ENCODE measurements at places on chromosomes 4 and X.

- DNase-seq, result no peak
Measured at GRCh38 chrX:154490021-154490413, 412 bp downstream of the SLC10A3 start.

- no peak for DNase-seq
Measured at GRCh38 chr4:53545273-53545672, 46.0 kb downstream of the LNX1 start.

- DNase-seq, result no peak
Measured at GRCh38 chrX:3743801-3744439, 30.5 kb upstream of the PRKX start.

- no peak for DNase-seq
Measured at GRCh38 chr4:151801547-151802516, 41.0 kb upstream of the GATB start.

GRCh38 chrX:56968980-56969379 is 26.4 kb downstream of the SPIN3 start:
- DNase-seq, result no peak

GRCh38 chrX:140292188-140292587 is 212.7 kb downstream of the SOX3 start:
- DNase-seq, result no peak

- DNase-seq, result no peak
Measured at GRCh38 chr4:156623376-156623775, 348.2 kb downstream of the PDGFC start.

DNA sequence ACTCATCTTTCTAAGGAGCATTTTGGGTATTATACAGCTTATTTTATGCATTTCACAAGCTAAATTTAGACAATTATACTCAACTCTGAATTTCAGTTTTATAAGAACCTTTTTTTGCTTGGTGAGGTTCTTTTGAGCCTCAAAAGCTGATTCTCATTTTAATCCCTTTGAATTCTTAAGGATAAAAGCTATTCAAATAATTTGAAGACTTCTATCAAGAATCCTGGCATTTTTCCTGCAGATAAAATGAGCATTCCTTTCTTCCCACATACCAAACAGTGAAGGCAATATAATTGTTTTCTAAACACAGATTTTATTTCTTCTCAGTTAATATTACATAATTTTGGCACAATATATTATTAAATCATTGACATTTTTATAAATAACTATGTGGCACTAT is 118.4 kb upstream of the GPM6A start:
- DNase-seq, result no peak

- DNase-seq, result no peak
Measured at GRCh38 chr4:71411981-71412380, 73.2 kb downstream of the SLC4A4 start.

DNA sequence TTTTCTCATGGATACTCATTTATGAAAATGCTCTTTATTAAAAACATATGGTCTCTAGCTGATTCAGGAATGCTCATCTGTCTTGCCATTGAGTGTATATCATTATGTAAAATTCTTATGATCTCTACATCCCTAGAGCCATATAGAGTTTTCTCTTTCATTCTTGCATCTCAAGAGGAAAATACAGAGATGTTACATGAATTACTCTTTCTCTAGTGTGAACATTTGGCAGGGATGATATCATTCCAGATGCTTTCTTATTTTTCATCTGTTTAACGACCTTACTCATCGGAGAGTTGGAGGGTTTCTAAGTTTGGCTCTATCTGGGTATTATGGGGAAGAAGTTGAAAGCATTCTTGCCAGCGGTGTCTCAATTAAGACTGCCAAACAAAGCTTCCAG is 202.9 kb upstream of the SLC7A11 start:
- DNase-seq, result no peak

GRCh38 chrX:69123481-69123880 is 41.8 kb downstream of the PJA1 start:
- no peak for DNase-seq

GRCh38 chr4:169315530-169316343 is 45.0 kb upstream of the SH3RF1 start:
- no peak for DNase-seq

DNA sequence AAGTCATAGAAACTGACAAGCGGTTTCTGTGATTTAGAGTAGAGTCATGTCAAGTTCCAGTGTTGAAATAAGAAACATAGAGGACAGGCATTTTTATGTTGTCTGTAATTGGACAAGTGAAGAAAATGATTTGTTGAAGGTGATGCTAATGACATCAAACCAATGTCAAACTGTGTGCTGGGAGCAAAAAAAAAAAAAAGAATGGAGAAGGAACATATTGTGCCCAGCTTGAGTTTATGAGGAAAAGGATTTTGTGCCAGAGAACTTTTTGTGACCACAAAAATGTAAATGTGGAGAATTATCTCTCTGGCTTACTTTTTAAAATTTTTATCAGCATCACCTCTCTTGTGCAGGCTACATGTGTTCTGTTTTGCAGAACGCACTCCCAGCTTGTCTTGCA is 495.7 kb downstream of the RAPGEF2 start:
- no peak for DNase-seq

DNA sequence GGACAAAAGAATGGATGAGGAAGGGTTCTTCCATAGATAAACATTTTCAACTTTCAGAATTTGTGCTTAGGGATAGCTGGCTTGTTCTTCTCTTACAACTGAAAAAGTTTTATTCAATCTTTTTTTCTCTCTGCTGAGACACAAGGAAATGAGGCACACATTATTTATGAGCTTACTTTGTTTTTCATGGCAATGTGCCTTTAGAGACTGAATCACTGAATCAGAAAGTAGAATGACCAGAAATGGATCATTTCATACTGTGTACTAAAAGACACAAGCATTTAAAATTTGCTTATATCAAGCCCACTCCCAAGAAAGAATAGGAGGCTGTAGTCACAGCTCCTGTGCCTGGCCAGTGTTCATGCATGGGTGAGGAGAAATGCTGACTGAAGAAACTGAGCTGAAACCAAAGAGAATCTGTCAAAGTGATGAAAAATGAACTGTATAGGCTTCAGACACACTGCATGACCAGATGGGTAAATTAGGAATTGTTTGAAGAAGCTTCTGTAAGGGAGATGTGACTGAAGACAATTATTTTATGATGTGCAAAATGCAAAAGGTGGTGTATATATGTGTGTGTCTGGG is 413.8 kb downstream of the RAPGEF2 start:
- no peak for DNase-seq

DNA sequence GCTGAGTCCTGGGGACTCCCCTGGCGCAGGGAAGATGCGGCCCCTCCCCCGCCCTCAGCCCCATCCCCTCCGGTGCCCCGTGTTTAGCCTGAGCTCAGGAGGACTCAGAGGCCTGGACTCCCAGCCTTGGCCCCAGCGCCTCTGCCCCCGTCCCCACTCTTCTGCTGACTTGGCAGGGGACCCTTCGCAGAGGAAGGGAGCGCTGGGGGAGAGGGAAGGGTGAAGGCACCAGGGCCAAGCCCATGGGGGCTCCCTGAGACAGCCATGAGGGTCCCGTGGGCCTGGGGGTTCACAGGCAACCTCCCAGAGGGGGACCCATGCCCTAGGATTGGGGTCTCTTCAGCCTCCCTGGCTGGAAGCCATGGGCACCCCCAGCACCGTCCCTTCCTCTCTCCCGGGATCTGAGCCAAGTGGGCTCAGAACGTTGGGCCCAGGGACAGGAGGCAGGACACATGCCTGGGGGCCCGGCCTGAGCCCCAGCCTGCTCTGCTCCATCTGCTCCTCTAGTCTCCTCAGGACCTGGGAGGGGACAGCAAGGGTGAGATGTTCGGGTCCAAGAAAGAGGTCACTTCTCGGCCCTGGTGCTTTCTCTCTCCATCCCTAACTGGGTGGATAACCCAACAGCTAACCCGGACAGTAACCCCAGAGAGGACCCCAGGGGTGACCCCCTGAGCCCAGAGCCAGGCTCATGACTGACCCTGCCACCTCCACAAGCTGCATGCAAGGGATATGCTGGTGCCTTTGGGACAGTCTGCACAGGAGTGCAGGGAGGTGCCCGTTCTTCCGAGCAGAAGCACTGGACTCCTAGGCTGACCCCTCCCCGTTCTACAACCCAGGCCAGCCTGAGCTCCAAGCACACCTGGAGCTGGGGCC is 1.5 kb upstream of the CPLX1 start:
- no peak for DNase-seq

DNA sequence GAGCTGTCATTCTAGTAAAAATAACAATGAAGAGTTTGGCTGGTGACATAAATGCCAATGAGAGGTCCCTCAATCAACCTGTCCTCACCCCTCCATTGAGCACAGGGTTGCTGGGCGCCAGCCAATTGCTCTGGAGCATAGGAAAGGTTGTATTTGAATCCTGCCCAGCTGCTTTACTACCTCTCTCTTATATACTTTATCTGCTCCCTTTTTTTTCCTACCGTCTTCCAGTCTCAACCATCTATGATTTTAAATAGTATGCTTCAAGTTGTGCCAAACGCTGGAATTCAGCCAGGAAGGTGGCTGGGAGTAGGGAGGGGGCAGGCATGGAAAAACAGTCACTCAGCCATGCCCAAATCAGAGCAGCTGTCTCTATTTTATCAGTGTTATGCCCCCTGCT is 153.8 kb downstream of the NR3C2 start:
- no peak for DNase-seq

GRCh38 chrX:130443875-130444274 is 42.1 kb downstream of the RBMX2 start:
- DNase-seq, result no peak

DNA sequence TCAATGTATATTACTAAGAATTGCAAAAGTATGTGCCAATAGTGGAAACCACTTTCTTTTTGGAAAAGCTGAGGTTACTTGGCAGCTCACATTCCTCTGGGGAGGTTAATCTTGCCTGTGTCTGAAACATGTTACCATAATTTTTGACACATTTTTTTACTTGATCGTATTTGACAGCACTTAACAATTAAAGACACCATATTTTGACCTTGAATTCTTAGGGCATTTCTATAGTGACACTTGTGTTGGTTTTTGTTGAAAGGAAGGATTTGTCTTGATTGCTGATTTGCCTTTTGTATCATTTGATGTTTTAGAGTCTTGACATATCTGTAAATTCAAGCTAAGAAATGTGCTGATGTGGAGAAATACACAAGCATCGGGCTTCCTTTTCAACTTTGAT is 2135.5 kb downstream of the PCDH7 start:
- DNase-seq, result no peak

GRCh38 chr4:7736436-7737267 is 203.0 kb downstream of the AFAP1 start:
- DNase-seq, result no peak

DNA sequence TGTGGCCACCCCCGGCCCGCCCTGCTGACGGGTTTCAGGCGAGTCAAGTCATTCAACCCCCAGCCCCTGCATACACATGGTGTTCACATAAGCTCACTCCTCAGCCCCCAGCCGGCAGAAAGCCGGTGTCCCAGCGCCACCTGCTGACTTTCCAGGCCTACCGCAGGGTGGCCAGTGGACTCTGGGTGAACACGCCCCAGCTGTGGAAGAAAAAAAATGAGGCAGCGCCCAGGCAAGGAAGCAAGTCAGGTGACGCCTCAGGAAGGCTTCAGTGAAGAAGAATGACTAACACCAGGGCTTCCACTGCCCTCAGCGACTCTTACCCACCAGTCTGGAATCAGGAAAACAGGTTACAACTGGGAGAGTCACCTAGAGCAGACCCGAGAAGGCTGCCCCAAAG is 15.8 kb downstream of the BCAP31 start:
- DNase-seq, result no peak

DNA sequence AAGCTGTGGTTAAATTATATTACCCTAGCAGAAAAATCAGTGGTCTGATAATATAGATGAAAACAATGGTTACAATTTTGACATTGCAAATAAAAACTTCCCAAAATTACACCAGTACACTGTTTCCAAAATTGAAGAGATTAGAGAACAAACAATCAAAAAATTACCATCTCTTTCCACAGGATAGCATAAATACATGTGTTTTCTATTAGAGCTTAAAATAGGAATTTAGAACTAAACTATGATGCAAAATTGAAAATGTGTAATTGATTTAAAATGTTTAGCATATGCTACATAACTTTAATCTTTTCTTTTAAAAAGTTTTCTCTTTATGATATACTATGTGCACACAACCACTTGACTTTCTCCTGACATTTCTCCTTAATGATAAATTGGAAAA is 6.7 kb downstream of the EDNRA start:
- DNase-seq, result no peak

DNA sequence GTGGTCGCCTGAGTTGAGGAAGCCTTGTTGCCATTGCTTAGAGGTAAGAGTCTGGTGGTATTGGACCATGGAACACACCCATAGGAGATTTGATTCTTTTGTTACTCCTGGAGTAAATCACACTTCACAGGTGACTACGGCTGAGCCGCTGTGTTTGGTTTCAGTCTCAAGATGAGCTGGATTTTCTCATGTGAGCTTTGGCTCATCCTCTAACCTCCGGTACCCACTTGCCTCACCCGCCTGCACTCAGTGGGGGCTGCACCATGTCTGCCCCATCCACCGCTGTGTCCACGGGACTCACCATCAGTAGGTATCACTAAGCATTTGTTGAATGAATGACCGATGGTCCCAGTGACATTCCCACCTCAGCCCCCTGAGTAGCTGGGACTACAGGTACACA is 52.7 kb downstream of the HTT-AS start:
- no peak for DNase-seq
